ENCODE measurements at places on chromosomes 16 and 17.

DNA sequence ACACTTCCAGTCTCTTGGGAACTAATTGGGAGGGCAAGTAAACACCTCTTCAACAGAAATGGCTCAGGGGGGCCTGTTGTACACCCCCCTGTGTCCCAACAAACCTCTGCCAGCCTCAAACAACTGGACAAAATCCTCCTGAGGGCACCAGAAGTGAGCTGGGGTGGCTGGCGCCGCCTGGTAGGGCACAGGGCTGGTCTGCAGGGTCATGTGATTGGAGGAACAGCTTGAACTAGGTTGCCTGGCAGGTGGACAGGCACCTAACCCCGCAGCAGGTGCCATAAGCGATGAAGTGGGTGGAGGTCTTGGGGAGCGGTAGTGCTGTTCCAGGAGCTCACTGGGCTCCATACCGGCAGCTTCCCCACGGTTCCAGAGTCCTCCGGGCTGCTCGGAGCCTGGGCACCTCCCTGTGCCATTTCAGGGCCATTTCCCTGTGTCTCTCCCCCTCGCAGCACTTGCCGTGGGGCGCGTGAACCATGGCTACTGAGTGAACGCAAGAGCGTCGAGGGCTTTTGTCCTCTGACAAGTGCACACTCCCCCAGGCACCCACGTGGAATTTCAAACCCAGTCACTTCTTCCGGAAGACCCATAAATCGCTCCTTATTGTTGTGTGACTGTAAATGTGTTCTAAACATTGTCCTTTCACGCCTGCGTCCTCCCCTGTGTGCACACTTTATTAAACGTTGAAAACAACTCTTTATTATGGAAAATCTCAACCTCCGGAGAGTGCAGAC is 101.5 kb downstream of the SEC14L1 start:
- no peak for DNase-seq

DNA sequence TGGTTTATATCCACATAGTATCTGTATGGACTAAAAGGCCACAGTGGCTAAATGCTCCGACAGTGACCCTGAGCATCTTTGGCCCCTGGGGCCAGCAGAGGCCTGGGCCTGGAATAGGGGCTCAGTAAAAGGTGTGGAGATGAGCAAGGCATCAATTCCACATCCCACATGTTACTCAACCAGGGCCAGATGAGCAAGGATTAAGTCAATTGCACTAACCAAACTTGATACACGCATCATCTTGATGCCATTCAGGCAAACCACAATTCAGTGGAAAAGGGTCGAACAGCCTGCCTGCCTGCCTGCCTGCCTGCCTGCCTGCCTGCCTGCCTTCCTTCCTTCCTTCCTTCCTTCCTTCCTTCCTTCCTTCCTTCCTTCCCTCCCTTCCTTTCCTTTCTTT is 53.5 kb upstream of the DNAJA2 start:
- no peak for DNase-seq

DNA sequence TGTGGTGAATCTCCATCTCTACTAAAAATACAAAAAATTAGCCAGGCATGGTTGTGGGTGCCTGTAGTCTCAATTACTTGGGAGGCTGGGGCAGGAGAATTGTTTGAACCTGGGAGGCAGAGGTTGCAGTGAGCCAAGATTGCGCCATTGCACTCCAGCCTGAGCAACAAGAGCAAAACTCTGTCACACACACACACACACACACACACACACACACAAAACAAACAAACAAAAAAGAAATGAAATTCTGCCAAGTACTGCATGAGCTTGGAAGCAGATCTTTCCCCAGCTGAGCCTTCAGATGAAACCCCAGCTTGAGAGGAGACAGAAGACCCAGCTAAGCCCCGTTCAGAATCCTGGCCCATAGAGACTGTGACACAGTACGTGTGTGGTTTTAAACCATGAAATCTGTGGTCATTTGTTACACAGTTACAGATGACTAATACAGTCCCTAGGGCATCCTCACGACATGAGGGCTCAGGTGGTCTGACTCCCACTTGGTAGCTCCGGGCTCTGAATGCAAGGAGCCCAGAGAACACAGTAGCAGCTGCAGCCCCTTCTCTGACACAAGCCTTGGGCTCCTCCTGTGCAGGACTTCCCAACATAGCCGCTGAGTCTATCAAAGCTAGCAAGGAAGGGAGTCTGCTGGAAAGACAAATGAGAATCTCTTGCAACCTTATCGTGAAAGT is 132.8 kb downstream of the SEC14L1 start:
- DNase-seq: no peak

- no peak for DNase-seq
Measured at GRCh38 chr17:18344021-18344420, 19.3 kb downstream of the SHMT1 start.

DNA sequence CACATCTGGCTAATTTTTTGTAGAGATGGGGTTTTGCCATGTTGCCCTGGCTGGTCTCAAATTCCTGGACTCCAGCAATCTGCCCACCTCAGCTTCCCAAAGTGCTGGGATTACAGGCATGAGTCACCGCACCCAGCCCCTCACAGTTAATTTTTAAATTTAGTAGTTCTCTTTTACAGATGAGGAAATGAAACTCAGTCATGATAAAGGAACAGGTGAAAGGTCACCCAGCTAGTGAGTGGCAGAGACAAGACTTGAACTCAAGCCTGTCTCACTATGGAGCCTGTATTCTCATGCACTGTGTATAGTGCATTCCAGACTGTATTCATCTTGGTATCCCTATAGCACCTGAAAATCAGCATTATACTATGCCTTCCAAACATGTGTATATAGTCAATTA is 77.1 kb upstream of the WSB1 start:
- no peak for DNase-seq

DNA sequence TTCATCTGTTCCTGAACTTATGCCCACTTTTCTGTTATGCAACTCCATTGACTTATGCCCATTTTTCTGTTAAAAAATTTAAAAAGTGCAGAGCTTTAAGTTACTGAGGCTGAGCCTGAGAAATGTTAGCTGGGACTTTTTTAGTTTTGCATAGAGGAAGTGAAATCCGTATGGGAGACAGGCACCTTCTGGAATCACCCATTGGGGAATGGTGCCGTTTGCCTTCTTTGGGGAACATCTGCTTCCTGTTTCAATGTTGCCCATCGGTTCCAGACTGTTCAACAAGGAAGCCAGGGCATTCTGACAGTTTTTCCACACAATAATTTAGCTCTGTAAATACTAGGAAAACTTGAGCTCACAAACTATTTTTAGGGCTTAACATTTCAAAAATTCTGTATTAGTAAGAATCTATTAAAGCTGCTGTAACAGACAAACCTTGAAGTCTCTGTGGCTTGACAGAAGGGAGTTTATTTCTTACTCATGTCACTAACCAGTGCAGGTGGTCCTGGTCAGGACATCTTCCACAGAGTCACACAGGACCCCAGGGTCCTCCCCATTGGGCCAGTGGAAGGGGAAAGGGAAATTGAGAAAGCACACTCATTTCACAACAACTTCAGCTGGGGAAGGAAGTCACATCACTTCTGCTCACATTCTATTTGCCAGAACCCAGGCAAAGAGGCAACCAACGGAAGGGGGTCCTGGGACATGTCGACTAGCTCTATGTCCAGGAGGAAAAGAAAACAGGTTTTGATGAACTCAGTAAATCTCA is 17.2 kb downstream of the PRKCB start:
- DNase-seq: no peak

DNA sequence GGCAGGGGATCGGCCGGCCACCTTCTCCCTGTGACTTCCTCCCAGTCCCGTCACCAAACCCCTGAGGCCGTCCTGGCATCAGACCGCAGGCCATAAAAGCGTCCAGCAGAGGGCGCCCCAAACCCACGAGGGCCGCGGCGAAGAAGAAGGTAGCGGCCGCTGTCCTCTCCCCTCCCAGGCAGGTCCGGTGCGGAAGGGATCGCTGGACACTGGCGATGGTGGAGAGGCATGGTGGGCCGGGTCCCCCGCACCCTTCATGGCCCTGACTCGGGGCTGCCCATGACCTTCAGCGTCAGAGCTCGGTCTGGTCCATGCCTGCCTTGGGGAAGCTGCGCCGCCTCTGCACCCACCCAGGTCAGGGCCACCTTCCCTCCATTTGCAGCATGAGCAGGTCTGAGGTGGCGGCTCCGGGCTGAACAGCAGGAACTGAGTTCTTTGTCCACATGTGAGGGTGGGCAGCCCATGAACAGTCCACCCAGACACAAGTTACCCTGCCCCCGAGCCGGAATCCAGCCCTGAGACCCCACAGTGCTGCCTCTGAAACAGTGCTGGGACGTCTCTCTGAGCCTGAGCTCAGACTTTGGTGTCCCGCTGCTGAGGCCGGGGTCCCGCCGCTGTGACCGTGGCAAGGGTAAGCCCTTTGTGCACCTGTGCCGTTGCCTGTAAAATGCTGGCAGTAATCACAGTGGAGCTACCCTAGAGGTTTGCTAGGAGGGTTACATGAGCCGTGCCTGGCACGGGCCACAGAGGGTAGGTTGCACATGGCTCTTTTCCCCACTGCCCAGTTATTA is 40.8 kb upstream of the CMIP start:
- DNase-seq: peak; percentile 41

DNA sequence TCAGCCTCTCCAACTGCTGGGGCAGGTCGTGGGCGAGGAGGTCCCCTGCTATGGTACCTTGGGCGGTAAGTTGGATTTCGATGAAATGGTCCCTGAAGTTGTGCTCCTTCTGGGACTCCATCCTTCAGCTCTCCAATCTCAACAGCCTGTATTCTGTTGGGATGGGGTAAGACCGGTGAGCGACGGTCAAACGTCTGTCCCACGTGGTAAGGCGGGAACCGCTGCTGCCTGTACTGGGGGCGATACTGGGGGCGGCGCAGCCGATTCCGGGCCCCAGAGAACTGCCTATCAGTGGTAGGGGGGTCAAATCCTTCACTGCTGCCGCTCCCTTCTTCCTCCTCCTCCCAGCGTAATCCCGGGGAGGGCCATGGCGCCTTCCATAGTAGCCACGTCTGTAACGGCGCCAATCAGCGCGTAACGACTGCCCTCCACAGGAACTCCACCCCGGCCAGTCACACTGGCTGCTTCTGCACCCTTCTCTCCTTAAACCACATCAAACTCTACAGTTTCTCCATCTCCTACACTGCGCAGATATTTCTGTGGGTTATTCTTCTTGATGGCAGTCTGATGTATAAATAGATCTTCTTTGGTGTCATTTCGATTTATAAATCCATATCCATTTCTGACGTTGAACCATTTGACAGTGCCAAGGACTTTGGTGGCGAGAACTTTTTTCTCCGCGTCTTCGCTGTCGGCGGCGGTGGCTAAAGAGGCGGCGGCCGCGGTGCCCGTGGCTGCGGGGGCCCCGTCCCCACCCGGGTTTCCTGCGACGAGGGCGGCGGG is 41.1 kb downstream of the AHSP start:
- no peak for DNase-seq

DNA sequence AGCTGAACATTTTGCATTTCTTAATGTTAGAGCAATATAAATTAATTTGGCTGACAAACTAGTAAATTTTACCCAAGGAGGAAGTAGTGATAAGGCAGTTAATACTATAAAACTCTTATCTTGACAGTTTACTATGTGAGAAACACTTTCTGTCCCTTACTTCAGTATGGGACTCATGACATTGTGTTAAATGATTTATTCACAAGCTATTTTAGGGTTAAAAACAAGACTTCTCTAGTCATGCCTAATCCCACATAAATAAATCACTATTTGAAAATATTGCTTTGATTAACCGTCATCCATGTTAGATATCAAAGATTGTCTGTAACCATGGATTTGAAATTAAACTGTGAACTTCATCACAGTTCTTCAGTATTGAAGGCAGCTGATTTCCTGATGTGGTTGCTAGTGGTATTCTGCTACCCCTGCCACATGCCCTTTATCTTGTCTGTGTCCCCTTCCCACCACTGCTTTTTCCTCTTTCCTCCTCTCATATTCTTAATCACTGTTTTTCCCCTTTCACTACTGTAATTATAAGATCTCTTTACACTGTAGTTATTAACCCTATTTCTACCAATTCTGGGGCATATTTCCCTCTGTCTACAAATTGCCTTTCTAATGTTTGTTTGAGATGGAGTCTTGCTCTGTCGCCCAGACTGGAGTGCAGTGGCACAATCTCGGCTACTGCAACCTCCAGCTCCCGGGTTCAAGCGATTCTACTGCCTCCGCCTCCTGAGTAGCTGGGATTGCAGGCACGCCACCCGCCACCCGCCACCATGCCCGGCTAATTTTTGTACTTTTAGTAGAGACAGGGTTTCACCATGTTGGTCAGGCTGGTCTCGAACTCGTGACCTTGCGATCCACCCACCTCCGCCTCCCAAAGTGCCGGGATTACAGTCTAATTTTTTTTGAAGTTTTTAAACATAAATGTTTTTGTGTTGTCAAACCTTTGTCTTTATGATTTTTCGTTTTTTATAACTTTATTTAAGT is 95.6 kb downstream of the STXBP4 start:
- DNase-seq: no peak

DNA sequence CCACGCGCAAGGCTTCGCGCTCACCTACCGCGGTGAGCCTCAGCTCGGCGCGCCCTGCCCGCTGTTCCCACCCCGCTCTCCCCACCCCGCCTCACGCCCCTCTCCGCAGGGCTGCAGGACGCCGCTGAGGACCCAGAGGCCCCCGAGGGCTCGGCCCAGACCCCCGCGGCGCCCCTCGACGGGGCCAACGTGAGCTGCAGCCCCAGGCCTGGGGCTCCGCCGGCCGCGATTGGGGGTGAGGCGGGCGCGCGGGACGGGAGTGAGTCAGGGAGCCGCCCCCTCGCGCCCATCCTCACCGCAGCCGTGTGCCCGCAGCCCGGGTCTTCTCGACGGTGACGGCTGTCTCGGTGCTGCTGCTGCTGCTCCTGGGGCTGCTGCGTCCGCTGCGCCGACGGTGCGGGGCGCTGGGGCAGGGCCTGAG is 1.9 kb upstream of the PAQR4 start:
- DNase-seq: no peak

DNA sequence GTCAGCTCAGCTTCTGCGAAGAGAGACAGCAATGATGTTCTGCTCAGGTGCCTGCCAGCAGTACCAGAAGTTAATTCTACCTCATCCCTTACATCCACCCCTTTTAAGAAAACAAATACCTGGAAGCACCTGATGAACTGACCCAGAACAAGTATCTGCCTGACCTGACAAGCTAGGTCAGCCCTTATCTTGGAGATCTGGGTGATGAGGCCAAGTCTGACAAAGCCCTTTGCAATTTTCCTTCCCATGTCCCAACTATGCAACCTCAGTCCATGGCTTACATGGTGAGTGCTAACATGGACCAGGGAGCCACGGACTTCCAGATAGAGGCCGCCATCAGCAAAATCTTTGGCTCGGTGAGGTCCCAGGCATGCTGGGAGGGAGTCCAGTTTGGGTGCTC is 3.6 kb downstream of the ACADVL start:
- DNase-seq: no peak

GRCh38 chr17:4476511-4477070 is 22.1 kb upstream of the SPNS2 start:
- DNase-seq: no peak

- no peak for DNase-seq
Measured at GRCh38 chr17:3796110-3796821, 4.7 kb downstream of the ITGAE start.

DNA sequence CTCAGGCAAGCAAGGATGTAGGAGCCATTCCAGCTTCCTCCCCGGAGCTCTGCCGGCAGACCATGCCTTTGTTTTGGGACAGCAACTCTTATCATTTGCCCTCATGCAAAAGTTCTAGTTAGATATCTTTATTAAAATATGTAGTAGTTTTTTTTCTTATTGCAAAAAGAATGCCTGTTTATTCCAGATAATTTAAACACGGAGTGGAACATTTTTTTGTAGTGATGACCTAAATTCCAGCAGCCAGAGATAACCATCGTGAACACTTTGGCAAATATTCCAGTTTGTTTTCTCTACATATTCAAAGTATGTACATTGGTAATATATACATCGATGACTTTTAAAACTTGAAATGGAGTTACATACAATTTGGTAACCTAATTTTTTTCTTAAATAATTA is 54.8 kb downstream of the CRISPLD2 start:
- no peak for DNase-seq
